Activated T-helper 17 cell treated with anti-CD3 and anti-CD28 coated beads, Interleukin-2, amount 50 U/mL, for 72 hours (primary cell): ENCODE measurements at places on chromosomes 4 and X. TPM values are rescaled to one million over a fixed set of nuclear protein-coding genes. Genes with fewer than 3 reads are reported as not detected.
A peak's percentile ranks its signal among the peaks of the same experiment; 100 is the strongest.

MAGEA12 gene
- total RNA-seq: not detected

- ATAC-seq: no peak
Observed at GRCh38 chrX:115689931-115690330, 129.0 kb downstream of the PLS3 start.

GRCh38 chr4:87911252-87911774 lies 64.2 kb upstream of the SPP1 start:
- no peak for ATAC-seq

DNA sequence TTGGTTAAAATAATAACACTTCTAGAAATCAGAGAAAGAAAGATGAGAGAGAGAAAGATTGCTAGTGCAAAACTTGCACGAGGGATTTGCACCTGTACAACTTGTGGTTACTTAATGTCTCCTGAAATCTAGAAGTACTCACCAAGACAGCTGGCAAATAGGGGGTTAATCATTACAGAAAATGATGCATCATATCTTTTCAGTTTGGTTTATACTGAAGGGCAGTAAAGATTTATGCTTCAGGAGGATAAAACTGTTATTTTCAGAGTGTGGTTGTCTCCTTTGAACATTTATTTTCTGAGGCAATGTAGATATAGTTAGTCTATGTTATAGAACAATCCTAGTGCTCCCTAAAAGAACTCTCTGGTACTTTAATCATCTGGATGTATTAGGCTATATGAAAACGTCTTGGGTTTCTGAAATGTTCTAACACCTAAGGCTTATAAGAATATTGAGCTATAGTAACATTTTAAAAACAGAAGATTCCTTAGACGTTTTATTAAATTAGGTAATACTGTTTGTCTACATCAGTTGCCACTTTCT lies 13.3 kb downstream of the ATOH1 start:
- no peak for ATAC-seq

GRCh38 chr4:4200624-4201023 lies 26.1 kb downstream of the OTOP1 start:
- ATAC-seq: no peak

WDR1 gene
- 401 TPM for total RNA-seq

GRCh38 chr4:185405296-185405999 lies 8.8 kb downstream of the ANKRD37 start:
- peak; percentile 62 for ATAC-seq

GYPA gene
- total RNA-seq: not detected
